ENCODE measurements at places on chromosomes 12 and 14.

DNA sequence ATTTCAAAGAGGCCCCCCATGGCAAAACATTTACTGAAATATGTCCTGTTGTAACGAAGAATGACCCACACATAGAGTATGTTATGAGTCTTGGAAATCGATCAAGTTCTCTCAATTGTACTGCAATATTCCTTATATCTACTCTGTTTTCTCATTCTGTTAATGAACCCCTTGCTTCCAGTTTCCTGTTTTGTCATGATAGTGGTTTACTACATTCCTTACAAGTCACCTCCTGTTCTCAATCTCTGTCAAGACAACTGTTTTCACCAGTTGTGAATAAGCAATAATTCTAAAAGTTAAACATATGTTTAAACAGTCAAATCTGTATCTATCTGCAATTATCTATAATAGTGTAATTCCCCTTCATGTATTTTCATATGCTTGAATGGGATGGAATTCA is 16.4 kb upstream of the ARID2 start:
- no peak for DNase-seq

DNA sequence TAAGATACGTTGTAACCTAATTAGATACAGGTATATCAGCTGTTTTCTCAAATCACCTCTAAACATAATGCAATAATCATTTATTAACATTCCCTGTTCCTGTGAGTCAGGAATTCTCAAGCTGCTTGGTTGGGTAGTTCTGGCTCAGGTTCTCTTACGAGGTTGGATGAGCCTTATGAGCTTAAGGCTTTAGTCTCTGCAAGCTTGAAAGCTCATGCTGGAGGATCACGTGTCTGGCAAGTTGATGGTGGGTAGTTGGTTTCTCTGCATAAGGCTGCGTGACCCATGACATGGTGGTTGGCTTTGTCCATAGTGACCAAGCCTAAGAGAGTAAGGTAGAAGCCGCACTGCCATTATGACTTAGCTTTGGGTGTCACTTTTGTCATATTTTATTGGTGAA is 62.0 kb downstream of the PLEKHA5 start:
- no peak for DNase-seq

DNA sequence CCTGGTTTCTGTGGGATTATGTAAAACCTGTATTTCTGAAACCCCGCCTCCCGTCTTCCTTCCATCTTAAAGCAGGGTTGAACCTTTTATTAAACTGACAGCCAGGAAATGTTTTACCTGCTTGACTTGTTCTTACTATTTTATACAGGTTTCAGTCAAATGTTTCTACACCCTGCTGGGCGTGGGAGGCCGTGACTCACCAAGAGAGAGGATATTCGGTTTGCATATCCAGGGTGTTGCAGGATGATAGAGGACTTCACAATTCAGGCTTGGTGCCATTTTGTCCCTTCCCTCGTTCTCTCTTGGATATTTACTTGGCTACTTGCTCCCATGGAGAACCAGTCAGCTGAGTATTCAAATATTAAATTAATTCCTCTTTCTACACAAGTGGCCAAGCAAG is 69.7 kb downstream of the ARF6 start:
- no peak for DNase-seq

- no peak for DNase-seq
Observed at GRCh38 chr12:105433804-105434203, 103.3 kb downstream of the C12orf75 start.

DNA sequence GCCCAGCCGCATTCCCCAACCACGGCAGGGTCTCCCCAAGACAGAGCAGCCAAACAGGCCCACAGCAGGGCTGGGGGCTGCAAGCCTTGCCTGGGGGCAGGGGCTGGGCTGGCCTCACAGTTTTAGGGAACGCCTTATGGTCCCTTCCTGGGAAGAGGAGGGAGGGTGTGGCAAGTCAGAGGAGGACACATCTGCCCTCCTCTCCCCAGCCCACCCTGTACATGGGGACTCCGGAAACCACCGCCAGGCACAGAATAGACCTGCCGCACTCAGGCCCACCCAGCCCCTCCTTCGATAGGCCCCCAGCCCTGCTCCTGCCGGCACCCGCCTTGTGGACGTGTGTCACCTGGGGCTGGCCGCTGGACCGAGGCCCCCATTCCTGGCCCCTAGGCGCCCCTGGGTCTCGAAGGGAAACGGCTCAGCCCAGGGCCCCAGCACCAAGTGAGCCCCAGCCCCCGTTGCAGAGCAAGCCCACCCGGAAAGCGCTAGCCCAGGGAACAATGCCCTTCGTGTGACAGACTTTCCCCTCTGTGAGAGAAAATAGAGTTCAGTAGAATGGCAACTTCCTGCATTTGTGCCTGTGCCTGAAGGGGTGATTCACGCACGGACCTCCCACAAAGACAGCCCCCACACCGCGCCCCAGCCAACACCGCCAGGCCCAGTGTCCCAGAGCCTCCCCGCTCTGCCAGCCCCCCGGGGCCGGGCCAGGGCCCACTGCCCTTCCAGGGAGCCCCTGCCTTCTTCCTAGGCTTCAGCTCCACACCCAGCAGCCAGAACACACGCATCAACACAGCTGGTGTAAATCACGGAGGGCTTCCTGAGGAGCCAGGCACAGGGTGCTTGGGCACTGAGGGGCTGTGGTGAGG is 12.0 kb upstream of the NUDT14 start:
- no peak for DNase-seq

GRCh38 chr12:9123781-9124382 is 8.2 kb upstream of the A2M start:
- DNase-seq, result no peak

GRCh38 chr12:99521664-99522063 is 125.9 kb upstream of the GARIN6 start:
- no peak for DNase-seq

- DNase-seq, result no peak
Observed at GRCh38 chr12:19045426-19045825, 84.1 kb upstream of the PLEKHA5 start.

DNA sequence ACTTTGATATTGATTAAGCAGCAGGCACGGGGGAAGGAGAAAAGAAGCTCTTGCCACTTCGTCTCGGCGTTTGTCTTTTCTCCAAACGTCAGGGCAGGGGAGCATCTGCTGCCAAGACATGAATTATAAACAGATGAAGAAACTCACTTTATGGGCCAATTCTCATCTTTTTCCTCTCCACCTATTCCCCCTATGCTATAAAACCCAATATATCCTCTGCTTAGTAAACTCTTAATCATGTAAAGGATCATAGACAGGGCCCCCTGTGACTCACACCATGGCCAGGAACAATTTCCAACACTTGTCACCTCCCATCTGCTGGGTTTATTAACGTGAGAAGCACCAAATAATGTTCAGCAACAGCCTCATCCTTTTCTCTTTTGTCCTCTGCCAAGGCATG is 1092.1 kb upstream of the TMEM132C start:
- DNase-seq, result no peak

GRCh38 chr14:105646175-105646574 is 119.8 kb downstream of the TMEM121 start:
- DNase-seq, result no peak

GRCh38 chr12:2395354-2395977 is 342.7 kb downstream of the CACNA1C start:
- DNase-seq, result no peak

DNA sequence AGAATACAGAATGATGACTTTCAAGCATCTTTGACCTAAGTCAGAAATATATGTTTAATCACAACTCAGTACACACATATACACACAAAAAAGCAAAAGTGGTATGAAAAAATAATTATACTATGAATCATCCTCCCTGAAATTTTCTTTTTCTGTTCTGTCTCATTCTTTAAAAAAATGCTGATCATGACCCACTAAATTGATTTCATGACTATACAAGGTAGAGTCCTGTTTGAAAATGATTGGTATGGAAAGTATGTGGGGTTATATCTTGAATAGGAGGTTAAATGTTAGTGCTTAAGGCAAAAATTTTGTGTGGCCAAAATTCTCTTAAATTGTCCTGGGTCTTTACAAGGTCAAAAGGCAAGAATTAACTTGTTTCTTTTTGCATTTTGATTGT is 80.4 kb downstream of the SUDS3 start:
- no peak for DNase-seq

DNA sequence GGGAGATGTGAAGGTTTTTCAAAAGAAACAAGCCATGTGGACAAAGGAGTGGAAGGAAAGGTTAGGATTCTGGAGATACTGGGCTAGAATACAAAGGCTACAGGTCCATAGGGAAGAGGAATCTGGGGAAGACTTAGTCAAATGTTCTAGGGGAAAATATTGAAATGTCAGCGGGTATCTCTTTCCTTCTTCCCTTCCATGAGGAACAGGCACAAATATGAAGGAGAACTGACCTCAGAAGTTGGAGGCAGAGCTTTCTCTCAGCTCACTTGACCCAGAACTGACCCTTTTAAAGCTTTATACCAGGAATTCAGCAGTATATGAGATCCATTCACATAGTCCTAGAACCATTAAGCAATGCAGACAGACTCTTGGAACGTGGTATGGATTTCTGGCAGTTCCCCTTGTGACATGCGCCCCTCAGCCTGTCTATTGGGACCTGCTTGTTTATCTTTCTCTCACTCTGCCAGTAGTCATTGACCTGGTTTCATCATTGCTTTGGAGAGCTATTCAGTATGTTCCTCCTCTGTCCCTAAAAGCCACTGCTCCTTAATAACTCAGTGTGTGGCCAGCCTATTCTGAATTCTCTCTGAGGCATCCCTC is 43.0 kb upstream of the GSG1 start:
- DNase-seq, result no peak

GRCh38 chr14:75132382-75133086 is 5.7 kb upstream of the NEK9 start:
- DNase-seq, result peak; percentile 77

GRCh38 chr12:111154147-111154834 is 214.6 kb downstream of the PHETA1 start:
- no peak for DNase-seq

- DNase-seq, result no peak
Observed at GRCh38 chr12:112904571-112904970, 2.2 kb upstream of the OAS1 start.

GRCh38 chr12:113119980-113120669 is 15.4 kb downstream of the RASAL1 start:
- no peak for DNase-seq

- DNase-seq, result no peak
Observed at GRCh38 chr14:61544448-61545330, 150.6 kb upstream of the HIF1A start.

GRCh38 chr12:32198555-32198954 is 91.9 kb downstream of the BICD1 start:
- DNase-seq, result no peak

- DNase-seq, result no peak
Observed at GRCh38 chr14:94540031-94540794, 21.0 kb upstream of the SERPINA4 start.

DNA sequence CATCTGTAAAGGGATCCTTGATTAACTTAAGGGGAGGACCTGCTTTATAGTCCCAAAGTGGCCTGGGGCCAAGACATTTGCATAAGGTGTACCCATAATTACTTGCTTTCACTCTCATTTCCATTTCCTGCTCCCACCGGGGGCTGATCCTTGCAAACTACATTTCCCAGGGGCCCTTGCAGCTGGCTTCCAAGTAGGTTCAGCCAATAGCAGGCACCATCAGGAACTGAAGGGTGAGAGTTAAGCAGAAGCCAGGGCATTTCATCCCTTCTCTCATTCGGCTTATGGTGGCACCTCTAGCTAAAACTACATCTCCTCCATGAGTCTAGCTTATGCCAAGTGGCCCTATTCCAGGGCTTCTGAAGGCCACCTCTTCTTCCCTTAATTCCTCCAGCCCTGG is 88.8 kb downstream of the CCDC60 start:
- DNase-seq, result no peak

DNA sequence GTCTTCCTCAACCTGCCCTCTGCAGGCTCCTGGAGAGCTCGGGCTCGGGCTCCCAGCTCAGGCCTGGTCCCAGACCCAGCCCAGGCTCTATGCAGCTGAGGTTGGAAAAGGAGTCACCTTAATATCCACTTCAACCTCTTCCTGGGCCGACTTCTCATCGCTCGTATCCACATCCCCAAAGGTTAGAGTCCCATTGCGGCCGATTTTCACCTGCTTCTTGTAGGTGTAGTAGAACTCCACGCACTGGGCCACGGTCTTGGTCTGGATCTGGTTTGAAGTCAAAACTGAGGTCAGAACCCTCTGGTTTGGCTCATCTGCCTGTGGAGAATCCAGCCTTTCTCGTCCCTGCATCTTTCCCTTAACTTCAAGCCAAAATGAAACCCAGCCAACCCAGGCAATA is 8.4 kb upstream of the PNMA1 start:
- DNase-seq, result no peak

DNA sequence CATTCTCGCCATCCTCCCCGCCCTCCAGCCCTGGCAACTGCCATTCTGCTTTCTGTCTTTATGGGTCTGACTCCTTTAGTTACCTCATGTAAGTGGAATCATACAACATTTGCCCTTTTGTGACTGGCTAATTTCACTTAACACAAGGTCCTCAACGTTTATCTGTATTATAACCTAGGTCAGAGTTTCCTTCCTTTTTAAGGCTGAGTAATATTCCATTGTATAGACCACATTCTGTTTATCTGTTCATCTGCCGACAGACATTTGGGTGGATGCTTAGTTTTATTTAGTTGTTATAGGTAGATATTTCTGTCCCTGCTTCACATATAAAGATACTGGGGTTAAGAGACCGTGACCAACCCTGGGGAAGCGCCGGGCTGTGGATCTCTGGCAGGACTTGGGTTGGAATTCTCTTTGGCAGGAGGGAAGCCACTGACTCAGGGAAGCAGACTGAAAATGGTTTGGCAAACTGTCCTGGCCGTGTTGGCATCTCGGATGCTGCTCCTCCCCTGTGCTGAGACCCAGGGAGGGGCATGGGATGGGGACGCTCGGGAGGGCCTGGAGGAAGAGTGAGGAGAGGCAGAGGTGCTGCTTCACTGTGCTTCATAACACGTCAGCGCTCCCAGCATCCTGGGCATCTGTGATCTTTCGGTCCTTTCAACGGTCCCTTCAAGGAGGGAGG is 38.9 kb downstream of the TEAD4 start:
- DNase-seq, result no peak

Data from hindlimb muscle (tissue), 1 donor.